ENCODE measurements at places on chromosomes 1 and 21.

GRCh38 chr21:40504825-40505224 lies 342.1 kb downstream of the DSCAM start:
- no peak for DNase-seq

DNA sequence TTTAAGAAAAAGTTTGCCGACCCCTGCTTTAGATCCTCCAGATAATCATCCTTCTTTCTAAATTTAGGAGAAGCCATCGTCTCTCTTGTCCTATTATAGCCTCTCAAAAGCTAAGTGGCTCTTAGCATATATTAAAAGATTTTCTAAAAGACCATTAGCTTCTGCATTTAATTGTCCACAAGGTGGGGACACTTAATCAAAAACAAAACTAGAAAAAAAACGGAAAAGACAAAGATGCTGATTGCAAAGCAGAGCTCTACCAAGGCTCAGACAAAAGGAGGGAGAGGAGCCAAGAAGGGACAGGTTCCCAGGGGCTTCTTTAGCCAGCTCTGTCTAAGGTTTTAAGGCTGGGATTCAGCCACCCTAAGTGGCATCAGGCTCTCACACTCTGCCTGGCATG lies 128.3 kb upstream of the HMGB4 start:
- DNase-seq = no peak

- DNase-seq = no peak
These were observed 74.6 kb downstream of the ZNF648 start for GRCh38 chr1:181986907-181987305.

DNA sequence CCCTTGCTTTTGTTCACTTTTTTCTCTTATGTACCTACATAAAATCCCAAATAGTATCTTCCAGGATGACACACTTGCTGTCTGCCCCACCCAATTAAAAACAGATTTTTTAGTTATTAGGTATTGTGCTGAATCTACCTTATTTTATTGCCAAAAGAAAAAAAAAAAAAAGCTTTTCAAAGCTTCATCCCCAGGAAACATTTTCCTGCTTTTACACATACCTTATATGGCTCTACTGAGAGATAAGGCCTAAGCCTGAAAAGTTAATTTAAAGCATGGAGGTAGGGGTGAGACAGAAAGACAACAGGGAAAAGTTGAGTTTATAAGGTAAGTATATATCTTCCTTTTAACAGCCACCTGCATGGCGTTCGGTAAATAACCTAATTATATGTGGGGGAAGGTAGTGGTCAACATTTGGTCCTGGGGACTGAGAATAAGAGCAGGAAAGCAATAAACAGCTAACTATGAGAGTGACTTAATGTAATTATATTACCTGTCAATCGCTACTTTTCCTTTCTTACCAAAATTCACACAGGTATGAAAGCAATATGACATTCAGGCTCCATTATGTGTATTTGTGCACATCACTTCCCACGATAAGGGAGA lies 54.6 kb upstream of the BOLA1 start:
- no peak for DNase-seq

All from stimulated activated naive CD8-positive, alpha-beta T cell treated with anti-CD3 and anti-CD28 coated beads, Interleukin-15, amount 100 ng/mL, for 72 hours (primary cell).